MM.1S (cell line): ENCODE measurements at places on chromosomes 4 and X.

- DNase-seq: no peak
These were observed 5.5 kb upstream of the FGFR3 start for GRCh38 chr4:1787411-1788077.

DNA sequence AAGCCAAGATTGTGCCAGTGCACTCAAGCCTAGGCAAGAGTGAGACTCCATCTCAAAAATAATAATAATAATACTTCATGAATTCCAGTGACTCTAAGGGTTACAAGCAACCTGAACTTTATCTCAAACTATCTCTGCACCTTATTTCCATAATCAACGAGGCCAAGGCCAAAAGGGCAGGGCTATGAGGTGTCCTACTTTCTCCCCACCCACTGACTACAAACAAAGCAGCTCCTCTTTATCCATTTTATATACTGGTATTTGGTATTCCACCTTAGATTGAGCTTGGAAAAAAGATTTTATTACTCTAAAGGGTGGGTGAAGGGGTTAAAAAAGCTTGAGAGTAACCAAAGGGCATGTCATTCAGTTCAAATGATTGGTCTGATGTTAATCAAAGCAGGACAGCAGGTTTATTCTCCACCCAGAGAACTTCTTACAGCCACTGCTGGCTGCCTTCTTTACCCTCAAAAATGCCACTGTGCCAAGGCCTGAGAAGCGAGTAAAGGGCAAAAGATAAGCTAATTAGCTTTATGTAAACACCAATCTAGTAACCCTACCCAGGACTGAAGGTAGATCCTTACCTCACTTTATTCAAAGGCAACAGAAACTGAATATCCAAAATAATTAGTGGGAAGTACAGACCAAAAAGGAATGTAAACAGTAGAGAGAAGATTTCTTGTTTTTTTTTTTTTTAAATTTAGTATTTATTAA lies 28.2 kb downstream of the APOO start:
- no peak for DNase-seq

- DNase-seq: no peak
These were observed 324.6 kb downstream of the MID1IP1 start for GRCh38 chrX:39125834-39126233.

- DNase-seq: no peak
These were observed 23.6 kb downstream of the TMEM255A start for GRCh38 chrX:120287513-120288112.
